Fibroblast of upper back skin (primary cell): ENCODE measurements at places on chromosomes 11 and 22.

- no peak for DNase-seq
These were observed 11.8 kb upstream of the OR10G7 start for GRCh38 chr11:124052966-124053365.

- DNase-seq: no peak
These were observed 7.9 kb upstream of the CD44 start for GRCh38 chr11:35131094-35131493.

DNA sequence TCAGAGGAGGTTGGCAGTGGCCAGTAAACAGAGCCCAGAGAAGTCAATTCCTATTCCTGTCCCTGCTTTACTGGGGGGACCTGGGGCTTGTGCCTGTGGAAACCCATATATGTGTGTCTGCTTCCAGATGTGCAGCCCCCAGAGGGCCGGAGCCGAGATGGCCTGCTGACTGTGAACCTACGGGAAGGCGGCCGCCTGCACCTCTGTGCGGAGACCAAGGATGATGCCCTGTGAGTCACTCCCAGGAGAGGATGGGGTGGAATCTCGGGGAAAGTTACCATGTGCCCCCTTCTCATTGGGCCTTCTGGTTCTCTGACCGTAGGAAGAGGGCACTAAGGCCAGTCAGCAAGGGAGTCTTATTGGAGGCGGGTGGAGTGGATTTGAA, 5.3 kb downstream of the PLEKHB1 start:
- DNase-seq: no peak

DNA sequence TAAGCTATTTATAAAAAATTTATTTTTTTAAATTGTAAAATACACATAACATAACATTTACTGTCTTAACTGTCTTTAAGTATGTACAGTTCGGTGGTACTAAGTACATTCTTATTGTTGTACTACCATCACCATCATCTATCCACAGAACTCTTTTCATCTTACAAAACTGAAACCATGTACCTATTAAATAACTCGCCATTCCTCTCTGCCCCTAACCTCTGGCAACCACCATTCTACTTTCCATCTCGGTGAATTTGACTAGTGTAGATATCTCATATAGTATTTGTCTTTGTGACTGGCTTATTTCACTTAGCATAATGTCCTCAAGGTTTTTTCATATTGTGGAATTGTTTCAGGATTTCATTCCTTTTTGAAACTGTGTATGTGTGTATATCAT, 22.6 kb downstream of the USP47 start:
- DNase-seq: no peak

DNA sequence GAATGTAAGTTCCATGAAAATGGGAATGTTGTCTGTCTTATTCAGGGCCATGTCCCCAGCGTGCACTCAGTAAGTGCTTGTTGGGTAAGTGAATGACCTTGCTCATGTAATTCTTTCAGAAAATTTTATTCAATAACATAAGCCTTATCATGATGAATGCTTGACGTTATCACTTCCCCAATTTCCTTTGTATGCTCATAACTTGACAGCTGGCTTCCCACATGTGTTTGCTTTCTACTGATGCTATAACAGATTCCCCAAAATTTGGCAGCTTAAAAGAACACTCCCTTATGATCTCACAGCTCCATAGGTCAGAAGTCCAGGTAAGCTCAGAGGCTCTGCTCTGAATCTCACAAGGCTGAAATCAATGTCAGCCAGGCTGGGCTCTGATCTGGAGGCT, 155.8 kb upstream of the POU2AF2 start:
- DNase-seq: no peak

DNA sequence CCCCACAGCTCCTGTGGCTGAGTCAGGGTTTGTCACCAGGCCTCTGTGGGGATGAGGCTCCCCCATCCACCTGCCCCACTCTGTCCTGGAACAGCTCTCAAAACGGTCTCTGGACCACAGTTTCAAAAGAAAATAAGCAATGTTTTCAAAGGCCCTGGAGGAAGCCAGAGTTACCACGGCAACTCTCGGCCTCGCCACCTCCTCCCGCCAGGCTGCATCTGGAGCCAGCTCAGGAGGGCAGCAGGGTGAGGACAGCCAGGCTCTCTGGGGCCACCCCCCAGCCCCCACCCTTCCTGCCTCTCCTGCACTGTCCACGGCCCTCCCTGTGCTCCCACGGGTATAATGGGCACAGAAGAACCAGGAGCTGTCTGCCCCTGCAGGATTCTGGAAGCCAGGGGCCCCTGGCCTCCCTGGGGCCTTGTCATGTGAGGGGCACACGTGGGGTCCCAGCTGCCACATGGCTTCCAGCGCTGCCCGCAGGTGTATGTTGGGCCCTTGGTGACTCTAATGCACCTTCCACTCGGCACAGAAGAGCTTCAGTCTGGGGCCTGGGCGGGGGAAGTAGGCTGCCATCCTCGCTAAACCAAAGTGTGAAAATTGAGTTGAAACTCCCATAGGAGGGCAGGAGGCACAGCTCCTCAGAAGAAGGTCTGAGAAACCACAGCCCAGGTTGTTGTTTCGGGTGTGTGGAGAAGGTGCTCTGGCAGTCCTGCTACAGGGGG, 10.3 kb downstream of the CD81 start:
- DNase-seq: no peak

GRCh38 chr11:124657904-124658303, 15.6 kb downstream of the SIAE start:
- DNase-seq: peak; percentile 50

DNA sequence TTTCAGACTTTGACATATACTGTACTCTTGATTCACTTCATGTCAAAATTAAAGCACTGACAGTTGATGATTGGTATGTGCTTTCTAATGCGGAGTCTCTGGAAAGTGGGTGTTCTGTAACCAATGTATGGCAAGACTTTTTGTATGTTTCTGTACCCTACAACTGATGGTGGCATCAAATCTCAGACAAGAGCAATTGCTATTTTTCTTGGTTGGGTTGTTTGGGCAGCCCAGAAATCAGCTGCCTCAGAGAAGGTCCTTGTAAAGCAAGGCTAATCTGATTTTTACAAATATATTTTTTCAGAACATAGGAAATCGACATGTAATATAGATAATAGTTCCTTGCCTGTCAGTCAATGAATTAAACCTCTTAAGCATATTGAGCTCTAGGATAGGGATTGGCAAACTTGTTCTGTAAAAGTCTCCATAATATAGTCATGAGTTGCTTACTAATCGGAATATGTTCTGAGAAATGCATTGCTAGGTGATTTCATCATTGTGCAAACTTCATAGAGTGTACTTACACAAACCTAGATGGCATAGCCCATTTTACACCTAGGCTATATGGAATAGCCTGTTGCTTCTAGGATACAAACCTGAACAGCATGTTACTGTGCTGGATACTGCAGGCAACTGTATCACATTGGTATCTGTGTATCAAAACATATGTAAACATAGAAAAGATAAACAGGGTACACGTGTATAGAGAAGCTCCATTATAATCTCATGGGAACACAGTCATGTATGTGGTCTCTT, 10.2 kb upstream of the OOSP4A start:
- no peak for DNase-seq

DNA sequence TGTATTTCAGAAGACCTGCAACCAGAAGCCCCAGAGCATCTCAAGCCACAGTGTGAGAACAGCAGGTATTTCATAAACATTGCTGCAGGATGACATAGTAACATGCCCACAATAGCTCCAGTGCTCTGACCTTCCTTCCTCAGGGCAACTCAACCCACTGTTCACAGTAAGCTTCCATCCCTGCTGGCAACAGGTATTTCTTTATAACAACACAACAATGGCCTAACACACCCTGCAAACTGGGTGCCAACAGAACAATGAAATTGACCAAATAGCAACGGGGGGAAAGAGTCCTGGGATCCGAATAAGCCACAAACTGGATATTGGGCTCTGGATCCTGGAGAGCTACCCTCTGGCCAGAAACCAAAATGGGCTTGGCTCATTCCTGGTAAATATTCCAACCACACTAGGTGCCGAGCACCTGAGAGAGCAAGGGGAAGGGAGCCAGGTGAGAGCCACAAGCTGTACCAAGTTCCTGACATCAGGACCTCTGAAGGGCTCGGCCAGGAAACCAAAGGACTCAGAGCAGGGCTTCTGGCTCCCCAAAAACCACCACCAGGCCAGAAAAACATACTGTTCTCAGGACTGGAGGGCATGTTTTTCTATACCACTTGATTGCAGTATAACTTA, 99.5 kb downstream of the MICAL3 start:
- DNase-seq: no peak

GRCh38 chr11:77517753-77518152, 43.9 kb upstream of the PAK1 start:
- no peak for DNase-seq
